ENCODE measurements at places on chromosomes 4 and X.

- DNase-seq: no peak
Measured at GRCh38 chr4:95505799-95506198, 43.0 kb downstream of the UNC5C start.

GRCh38 chr4:181991369-181992108, 251.7 kb upstream of the TENM3 start:
- no peak for DNase-seq

- DNase-seq: peak; percentile 43
Measured at GRCh38 chr4:139808381-139808807, 142.8 kb downstream of the MGST2 start.

GRCh38 chrX:109720947-109721346, 12.1 kb downstream of the ACSL4 start:
- no peak for DNase-seq

GRCh38 chr4:84915396-84915780, 51.1 kb downstream of the WDFY3 start:
- no peak for DNase-seq

DNA sequence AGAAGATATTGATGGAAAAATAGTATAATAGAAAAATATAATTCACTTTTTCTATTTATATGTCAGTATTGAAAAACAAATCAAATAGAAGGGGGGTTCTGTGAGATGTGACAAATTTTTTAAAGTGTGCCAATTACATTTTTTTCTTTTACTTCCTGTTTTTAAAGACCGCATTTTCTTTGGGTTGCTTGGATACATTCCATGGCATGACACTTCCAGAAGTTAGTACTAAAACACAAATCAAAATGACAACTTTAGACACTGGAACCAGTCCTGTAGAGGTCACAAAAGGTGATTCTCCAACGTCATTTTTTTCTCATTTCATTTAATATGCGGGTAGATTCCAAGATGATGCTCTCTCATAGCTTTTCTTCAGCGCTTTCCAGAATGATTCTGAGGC, 116.2 kb upstream of the GNPDA2 start:
- DNase-seq: no peak

DNA sequence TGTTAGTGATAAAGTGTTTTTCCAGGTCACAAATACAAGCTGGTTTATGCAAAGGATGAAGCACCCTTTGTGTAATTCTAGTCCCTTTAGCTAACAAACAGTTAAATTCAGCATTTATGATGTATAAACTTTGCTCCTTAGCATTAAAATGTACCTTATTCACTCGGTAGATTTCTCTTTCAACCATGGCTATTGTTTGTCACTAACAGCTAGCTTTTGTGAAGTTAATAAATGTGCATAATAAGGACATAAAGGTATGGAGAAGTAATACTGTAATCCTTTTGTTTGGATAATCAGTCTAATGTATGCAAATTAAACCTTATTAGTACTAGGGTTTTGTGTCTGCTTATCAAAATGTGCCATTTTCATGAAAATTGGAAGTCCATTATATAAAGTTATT, 34.2 kb upstream of the ARX start:
- no peak for DNase-seq

DNA sequence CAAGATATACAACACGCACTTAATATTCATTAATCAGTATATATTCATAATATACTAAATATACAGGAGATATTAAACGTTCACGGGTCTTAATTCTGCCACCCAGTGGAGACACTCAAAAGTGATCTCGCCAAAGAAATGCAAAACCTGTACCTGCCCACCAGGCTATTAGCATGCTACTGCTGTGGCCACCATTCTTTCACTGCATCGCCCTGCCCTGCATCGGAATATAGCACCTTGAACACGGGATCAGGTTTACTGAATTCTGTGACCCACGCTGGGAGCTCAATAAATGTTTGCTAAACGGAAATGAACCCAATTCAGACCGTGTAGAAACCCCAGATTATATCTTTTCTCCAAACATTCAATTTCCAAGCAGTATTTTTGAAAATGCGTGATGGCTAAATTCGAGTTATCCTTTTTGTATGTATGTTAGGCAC, 840 bp upstream of the CLCN3 start:
- peak; percentile 58 for DNase-seq

GRCh38 chr4:163251204-163251603, 81.2 kb downstream of the NPY1R start:
- no peak for DNase-seq

- peak; percentile 70 for DNase-seq
Measured at GRCh38 chr4:129641179-129641578, 545.2 kb downstream of the C4orf33 start.

DNA sequence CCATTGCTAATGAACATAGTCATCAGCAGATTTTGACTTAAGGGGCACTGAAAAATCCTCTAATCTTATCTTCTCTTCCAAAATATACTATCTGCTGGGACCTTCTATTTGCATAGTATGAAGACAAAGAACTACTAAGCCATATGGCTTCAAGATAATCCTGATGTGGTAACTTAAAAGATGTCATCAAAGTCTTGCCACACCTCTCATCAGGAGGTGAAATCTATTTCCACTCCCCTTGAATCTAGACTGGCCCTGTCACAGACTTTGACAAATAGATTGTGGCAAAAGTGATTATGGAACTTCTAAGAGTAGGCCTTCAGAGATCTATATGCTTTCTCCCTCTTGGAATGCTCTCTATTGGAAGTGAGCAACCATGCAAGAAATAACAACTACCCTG, 27.3 kb upstream of the TET2 start:
- DNase-seq: no peak

GRCh38 chr4:89800527-89801103, 36.3 kb downstream of the SNCA start:
- DNase-seq: no peak

GRCh38 chrX:123223859-123224258, 39.8 kb downstream of the GRIA3 start:
- no peak for DNase-seq

DNA sequence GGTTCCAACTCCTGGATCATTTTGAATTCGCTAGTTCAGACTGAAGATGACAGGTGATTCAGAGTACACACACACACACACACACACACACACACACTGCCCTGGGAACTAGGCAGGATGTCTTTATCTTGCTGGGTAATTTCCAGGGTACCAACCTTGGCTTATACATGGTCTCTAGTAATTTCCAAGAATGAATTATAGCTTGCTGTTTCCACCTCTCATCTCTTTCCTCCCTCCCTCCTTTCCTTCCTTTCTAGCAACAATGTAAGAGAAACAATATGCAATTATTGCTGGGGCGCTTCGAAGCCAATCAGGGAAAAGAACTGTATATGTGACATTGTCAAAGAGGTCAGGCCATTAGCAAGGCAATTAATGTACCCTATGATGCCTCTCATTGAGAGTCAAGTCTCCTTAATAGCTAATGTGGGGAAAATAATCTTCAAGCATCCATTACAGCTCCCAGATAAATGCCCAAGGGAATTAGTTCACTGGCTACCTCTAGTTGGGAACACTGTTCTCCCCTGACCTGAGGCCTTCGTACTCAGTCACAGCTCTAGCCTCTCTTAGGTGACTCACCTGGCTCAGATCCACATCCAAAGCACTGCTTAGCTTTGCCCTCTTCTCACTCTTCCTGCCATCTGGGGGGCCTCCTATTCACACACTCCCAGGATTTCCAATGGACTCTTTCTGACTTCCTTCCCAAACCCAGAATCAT, 311.5 kb downstream of the PPP1R2C start:
- DNase-seq: no peak

DNA sequence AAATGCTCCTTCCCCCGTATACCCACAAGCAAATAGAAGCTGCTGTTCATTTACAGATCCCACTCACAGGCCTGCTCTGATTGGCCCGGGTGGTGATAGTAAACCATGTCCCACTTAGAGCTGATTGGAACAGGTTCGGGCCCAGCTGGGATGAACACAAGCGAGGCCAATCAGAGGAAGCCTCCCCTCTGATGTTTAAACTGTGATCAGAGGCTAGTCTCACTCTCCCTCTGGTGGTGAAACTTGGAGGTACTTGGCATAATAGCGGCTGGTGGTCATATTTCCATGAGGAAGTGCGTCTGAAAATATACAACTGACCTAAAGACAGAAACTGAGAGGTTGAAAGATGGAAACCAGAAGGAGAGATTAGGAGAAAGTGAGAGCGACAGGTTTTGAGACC, 51.5 kb upstream of the TRPC3 start:
- peak; percentile 60 for DNase-seq

- DNase-seq: no peak
Measured at GRCh38 chr4:181051931-181052330, 1191.3 kb upstream of the TENM3 start.

GRCh38 chr4:30028826-30029225, 691.3 kb upstream of the PCDH7 start:
- no peak for DNase-seq

- DNase-seq: no peak
Measured at GRCh38 chr4:90443231-90443630, 316.0 kb downstream of the CCSER1 start.

Data from common myeloid progenitor, CD34-positive (primary cell).